Cerebellum (tissue), 4 donors: ENCODE measurements at places on chromosomes 7 and 10. TPM values are rescaled to one million over a fixed set of nuclear protein-coding genes. Genes with fewer than 3 reads are reported as not detected.

Gene H2BK1
- not detected for total RNA-seq

Gene FANK1
- total RNA-seq, result 4.4 TPM

Gene CYP3A7
- 0.45 TPM for total RNA-seq

Gene HOXA4
- total RNA-seq, result not detected

Gene ADCY1
- 93.5 TPM for total RNA-seq

Gene EFCAB10
- total RNA-seq, result 2.1 TPM

- DNase-seq, result no peak
Measured at GRCh38 chr7:114663502-114663901, 248.9 kb downstream of the FOXP2 start.

DNA sequence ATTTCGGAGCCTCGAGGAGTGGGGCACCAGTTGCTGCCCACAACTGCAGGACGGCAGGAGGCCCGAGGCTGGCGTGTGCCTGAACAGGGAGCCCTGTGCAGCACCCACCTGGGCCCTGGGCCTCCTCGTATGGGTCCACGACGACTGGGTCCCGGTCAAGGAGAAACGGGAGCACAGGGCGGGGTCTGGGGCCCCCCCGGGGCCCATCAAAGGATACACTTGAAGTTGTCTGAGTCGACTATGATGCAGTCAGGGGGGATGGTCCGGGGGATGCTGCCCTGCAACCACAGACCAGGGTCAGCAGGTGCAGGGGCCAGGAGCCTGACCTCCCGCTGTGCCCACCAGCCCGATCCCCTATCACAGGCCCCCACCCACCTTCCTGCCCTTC, 28.5 kb upstream of the NKX6-2 start:
- DNase-seq, result no peak

DNA sequence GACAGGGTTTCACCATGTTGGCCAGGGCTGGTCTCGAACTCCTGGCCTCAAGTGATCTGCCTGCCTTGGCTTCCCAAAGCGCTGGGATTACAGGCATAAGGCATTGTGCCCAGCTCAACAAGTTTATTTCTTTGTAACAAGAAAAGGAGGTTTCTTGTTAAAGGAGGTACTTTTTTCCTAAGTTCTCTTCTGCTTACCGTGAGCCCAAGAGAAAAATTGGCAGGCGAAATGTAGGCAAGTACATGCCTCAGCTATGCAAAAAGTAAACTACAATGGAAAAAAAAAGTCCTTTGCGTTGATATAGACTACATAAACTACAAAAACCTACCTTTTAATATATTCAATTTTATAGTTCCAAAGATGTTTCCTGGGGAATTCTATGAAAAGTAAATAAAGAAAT, 122.6 kb downstream of the DKK1 start:
- no peak for DNase-seq

DNA sequence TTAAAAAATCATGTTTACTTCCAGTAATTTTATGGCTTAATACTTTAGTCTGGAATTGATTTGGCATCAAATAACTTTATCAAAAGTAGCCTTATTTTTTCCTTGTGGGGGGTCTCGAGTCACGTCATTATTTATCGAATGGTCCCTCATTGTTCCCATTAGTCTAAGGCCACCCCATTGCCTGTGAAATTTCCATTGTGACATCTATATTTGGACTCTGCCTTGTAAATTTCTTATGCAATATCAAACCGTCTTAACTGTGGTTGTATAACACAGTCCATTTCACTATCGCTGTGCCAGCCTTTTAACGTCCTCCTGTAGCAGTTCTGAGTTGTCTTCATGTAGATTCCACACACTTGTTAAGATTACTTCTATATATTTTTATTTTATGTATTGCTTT, 103.9 kb upstream of the RET start:
- DNase-seq, result no peak

- no peak for DNase-seq
Measured at GRCh38 chr7:72298091-72298490, 114.0 kb downstream of the CALN1 start.

- DNase-seq, result no peak
Measured at GRCh38 chr10:91925022-91925320, 1.4 kb downstream of the BTAF1 start.

DNA sequence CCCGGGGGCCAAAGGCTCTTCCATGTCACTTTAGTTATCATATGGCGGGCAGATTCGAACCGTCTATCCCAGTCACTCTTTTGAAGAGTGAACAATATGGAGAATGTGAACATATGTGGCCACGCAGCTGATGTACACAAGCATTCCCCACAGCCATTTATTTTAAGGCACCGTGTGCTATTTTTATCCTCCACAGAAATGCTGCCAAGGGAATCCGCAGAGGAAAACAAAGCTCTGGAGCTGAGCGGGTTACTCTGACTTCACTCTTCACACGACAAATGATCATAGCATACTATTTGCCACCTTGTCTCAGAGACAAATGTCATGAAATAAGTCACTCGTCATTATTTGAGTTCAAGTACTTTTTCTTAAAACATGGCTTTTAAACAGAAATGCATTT, 100.3 kb downstream of the CTBP2 start:
- DNase-seq, result peak; percentile 67

DNA sequence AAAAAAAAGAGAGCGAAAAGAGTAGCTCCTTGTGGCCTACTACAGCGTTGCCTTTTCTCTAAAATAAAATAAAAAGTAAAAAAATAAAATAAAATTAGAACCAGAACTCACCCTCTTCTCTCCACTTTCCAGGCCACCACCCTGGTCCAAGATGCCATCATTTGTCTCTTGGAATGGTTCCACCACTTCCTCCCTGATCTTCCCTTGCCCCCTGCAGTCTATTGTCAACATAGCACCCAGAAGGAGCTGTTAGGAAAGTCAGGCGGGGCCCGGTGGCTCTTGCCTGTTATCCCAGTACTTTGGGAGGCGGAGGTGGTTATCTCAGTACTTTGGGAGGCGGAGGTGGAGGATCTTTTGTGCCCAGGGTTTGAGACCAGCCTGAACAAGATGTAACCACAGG, 7.6 kb upstream of the GRID2IP start:
- DNase-seq, result no peak

GRCh38 chr10:43197834-43198681, 59.8 kb downstream of the CSGALNACT2 start:
- DNase-seq, result no peak

DNA sequence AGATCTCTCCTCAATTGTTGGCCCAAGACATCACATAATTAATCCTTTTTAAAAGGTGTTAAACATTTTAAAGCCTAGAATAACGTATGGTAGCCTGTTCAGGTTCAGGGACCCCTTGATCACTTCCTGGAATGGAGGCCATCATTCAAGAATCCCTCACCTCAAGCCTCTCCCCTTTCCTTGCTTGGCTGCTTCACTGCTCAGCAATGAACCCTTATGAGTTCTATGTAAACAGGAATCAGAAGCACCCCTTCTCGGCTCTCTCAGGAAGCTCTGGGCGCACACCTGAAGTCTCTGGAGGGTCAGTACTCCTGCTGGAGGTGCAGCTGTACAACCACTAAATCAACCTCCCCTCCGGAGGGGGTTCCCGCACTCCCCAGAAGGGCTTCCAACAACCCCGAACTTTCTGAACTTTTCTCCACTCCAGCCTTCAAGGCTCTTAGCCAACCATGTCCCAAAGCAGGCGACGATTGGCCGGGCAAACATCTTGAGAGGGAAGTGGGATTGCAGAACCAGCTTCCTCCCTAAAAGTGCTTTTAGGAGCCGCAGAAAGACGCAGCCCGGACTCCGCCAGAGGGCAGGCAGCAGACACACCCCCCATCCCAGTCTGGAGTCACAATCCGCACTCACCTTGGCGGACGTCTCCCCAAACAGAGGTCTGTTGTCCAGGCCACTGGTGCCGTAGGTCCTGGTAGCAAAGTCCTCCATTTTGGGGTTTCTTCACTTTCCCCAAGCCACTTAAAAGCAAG, 562 bp downstream of the TMEM243 start:
- DNase-seq, result peak; percentile 27

- DNase-seq, result no peak
Measured at GRCh38 chr7:25565002-25565401, 336.7 kb upstream of the NPVF start.
